ENCODE measurements at places on chromosomes 12 and 14. TPM values are rescaled to one million over a fixed set of nuclear protein-coding genes. Genes with fewer than 3 reads are reported as not detected.

- no peak for DNase-seq
Observed at GRCh38 chr14:22506378-22506710, 82.7 kb downstream of the DAD1 start.

DNA sequence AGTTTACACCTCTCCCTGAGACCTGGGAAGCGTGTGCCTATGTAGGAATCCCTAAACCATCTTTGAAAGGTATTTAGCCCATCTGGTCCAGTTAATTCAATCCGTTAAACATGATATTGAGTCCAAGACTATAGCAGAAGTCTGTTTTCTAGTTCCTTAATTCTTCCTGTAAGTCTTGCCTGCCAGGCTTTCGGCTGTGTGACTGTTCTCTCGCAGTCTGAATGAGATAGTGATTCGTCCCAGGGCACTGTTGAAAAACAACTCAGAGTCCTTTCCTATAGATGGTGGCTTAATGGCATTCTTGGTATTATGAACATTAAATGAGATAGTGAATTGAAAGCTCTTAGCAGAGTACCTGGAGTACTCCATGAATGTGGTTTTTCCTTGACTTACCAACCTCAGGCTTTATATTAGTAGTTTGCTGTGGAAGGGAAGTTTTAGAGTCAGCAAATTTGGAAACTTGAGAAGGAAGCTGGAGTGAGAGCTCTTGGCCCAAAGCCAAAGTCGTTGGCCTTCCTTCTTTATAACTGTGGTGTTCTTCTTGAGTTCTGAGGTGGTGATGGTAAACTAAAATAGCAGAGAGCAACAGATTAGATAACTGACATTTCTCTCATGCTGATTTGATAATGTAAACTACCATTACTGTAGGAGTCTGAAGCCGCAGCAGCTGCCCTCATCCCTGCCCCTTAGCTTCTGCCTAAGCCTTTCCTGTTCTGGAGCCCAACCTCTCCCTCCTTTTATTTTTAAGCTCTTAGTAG is 76.5 kb downstream of the TGFB3 start:
- DNase-seq = no peak

DNA sequence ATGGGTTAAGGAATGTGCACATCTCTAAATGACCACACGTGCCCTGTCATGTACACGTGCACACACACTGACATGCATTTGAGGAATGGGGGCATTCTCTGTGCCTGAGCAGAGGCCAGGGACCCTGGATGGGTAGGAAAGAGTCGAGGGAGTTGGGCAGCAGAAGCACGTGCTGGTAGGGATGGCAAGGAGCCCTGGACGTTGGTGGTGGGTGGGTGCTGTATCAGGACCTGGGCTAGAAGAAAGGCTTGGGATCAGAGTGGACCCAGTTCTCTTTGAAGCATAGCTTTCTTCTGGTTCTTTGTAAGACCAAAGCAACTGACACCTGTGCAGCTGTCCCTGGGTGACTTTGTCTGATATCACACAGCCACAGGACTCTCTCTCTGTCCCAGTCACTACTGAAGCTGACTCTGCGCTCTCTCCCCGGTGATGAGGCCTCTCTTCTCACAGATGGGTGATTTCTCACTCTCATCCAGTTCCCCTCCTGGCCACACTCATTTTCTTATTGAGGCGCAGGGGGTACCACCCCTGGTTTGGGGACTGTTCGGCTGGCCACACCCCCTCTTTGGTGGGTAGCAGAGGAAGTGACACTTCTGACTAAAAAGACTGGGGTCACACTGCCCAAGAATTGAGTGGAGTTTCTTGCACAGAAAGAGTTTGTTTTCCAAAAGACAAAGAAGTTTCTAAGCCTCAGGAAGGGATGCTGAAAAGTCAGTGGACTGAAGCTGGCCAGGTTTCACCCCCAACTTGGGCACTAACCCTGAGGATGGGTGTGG is 171.7 kb upstream of the RTL1 start:
- peak; percentile 41 for DNase-seq

- DNase-seq = no peak
Observed at GRCh38 chr14:68643673-68644072, 149.2 kb downstream of the ZFP36L1 start.

GRCh38 chr12:52189376-52190174 is 2.2 kb downstream of the KRT80 start:
- DNase-seq = no peak

DNA sequence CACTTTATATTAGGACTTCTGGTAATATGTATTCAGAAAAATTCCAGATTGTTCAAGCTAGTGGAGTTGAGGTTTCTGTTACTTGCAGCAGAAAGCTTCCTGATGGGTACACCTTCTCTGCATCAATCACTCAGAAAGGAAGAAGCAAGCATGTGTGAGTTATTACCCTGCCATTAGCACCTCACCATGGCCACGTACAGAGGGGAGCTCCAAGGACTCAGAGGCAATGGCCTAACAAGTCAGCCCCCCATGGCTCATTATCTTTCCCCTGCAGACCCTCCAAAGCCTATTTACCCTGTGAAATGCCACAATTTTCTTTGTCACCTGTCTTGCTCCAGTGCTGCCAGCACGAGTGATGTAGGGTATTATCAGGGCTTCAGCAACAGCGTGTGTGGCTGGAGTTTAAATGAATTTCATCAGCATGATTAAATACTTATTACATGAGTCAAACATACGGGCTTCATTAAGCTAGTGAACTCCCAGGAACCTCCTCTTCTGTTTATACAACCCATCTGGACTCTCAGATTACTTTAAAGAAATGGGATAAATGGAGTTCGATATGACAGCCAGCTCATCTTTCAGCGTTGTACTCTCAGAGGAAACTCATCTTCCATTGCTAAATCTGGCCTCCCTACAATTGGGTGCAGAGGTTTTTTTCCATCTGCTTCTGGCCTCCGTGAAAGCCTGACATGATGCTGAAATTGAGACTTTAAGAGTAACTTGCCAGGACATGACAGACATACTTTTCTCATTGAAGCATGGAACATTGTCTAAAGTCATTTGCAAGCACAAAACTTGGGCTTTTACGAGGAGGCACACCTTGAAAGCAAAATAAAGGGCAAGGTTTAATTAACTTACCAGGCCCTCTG is 135.9 kb downstream of the TMEM30B start:
- no peak for DNase-seq

GRCh38 chr14:62031504-62031903 is 269.3 kb downstream of the SNAPC1 start:
- no peak for DNase-seq

CD163 gene
- not detected for total RNA-seq

DNA sequence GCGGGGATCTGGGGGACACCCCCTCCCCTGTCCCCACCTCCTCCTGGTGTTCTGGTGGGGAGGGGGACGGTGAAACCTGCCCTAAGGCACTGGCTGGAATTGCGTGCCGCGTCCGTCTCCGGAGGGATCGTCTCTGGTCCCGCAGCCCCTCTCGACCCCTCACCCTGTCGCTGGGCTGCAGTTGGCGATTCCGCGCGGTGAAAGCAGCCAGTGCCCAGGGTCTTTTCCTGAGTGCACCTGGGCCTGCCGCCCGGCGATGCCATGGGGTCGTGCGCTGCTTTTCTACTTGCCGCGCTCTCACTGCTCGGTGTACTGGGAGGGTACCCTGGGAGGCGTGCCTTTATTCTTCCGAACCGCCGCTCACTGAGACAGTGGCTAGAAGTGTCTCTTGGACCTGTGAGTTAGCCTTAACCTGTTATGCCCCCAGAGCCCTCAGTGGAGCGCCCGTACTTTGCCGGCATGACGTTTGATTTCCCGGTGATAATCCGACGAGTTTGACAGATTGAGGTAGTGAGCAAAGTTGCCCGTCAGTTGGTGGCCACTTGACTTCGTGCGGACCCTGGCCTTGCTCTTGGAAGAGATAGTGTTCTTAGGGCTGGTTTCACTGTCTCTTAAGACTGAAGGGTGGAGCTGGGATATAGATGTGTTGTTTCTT is 788 bp downstream of the SFSWAP start:
- peak; percentile 8 for DNase-seq

FBXW8 gene
- 10.0 TPM for total RNA-seq

- no peak for DNase-seq
Observed at GRCh38 chr14:68084256-68084655, 264.7 kb downstream of the RAD51B start.

- DNase-seq = no peak
Observed at GRCh38 chr12:57893431-57894353, 47.2 kb upstream of the CTDSP2 start.

CPNE6 gene
- total RNA-seq = 0.12 TPM

GRCh38 chr14:61602733-61603077 is 92.6 kb upstream of the HIF1A start:
- no peak for DNase-seq

SLCO1C1 gene
- total RNA-seq = not detected

CIPC gene
- total RNA-seq = 6.4 TPM

DNA sequence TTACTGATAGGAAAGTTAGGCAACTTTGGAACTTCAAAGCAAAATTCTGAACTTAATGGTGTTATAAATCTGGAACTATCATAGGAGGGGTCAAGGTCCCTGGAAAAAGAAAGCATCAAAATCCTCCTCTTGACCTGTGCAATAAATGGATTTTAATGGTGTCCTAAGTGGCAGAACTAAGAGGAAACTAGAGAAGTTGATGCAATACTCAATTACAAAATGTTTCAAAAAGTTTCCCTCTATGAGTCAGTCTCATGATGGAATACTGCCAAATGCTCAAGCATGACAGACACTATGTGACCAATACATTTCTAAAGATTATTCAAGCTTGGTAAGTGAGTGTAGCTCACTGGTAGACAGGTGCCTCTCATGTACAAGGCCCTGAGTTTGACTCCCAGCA is 47.7 kb upstream of the ERGIC2 start:
- peak; percentile 24 for DNase-seq

ACYP1 gene
- 44.9 TPM for total RNA-seq

DNA sequence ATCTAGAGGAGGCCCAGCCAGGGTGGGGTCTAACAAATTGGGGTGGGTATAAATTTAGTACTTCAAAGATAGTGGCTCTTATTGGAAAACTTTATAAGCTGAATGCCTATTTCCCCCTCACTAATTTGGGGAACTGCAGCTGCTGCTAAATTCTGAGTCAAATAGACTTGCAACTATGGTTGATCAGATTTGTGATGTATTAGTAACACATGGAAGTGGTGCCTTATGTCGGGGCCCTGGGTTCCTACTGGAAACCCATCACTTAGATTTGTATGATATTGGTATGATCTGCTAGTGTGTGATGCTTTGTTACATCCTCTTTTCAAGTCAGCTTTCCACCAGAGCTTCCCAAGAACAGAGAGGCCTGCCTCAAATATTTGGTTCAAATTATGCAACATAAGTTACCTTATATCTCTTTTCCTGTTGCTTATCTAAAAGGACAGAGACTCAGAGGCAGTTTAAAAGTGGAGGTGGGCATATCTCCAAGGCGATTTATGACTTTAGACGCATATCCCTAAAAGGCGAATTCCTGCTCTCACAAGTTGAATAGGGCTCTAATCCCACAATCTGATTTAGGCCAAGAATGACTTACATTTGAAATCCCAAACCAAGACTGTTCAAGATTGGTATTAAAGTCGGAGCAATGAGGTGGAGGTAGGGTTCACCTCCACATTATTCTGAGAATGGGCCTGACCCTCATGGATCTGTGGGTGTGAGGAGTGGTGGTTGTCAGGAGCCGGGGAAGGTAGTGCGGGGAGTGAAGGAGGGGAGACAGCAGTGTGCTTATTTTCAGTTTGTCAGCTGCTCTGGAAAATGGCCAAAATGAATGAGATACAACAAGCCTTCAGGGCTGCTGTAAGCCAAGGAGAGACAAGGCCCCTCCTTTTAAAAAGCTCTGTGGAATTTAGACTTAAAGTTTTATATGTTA is 425.8 kb downstream of the RAD51B start:
- DNase-seq = no peak

DNA sequence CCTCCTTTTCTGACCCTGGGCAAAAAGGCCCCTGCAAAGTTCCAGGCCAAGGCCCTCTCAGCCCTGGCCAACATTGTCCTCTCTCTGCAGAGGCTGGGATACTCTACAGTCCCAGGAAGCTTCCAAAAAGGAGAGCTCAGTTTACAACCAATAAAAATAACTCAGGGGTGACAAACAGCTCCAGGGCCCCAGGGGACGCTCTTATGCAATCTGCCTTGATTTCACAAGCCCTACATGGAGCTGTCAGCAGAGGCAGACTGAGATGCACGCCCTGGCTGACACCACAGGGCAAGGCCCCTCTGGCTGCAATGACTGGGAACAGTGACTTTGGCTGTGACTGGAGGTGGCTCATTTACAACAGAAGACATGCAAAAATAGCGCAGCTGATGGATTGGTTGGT is 129.0 kb upstream of the MED13L start:
- no peak for DNase-seq

TGFB3 gene
- total RNA-seq = 9.3 TPM

DNA sequence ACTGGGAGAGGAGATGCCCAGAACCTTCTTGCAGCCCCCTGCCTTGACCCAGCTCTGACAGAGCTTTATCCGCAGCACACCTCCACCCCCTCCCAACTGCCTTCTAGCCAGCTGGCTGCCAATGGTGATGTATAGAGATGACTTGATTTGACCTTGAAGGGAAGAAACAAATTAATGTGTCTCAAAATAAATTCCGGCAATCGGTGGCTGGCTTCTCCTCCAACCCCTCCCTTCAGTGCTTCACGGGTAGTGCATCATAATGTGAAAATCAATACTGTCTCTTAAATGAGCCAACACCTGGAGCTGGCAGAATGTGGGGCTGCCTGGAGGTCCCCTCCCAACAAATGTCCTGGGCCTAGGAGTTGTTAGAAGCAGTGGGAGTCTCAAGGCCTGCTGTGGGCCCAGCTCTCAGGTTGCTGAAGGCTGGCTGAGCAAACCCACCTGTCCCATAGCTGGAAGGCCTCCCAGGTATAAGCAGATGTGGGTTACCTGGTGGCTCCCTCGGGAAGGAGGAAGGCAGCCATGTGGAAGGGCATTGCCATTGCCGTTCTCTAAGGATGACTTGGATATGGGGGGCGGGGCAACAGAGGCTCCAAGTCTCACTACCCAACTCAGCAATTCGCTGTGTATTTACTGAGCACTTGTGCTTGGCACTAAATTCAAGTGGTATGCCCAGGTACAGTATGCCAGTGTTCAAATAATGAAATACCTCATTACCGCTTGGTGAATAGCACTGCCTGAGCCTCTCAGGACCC is 23.2 kb downstream of the HSPB8 start:
- no peak for DNase-seq

DNA sequence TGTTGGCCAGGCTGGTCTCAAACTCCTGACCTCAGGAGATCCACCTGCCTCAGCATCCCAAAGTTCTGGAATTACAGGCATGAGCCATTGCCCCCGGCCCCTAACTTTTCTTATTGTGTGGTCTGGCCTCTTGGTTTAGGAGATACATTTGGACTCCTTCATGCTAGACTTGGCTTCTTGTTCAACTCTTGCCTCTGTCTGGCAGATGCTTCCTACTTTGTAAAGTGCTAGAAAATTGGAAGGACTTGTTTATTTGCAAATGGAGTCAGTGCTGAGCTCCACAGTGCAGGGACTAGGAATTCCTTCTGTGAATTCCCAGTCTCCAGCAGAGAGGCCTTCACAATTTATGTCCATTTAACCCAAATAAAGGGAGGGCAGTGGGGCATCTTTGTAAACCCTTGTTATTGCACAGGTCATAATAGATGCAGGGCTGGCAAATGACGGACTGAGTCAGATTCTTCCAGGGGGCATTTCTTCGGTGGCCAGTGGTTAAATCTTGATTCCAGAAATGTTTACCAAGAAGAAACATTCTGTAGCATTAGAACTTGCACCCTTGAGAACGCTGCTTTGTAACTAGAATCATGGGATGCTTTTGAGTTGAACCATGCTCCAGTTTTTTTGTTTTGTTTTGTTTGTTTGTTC is 73.8 kb upstream of the TBX3 start:
- no peak for DNase-seq

GRCh38 chr14:69226736-69227135 is 33.2 kb upstream of the GALNT16 start:
- no peak for DNase-seq

IFI27 gene
- 5.1 TPM for total RNA-seq
